ENCODE measurements at places on chromosomes 6 and 20. TPM values are rescaled to one million over a fixed set of nuclear protein-coding genes. Genes with fewer than 3 reads are reported as not detected.

MMP24OS gene
- 53.1 TPM for polyA plus RNA-seq

SYCP2 gene
- 0.76 TPM for polyA plus RNA-seq

LHFPL5 gene
- not detected for polyA plus RNA-seq

DUSP15 gene
- polyA plus RNA-seq = 5.4 TPM

OTOR gene
- not detected for polyA plus RNA-seq

CRISP2 gene
- not detected for polyA plus RNA-seq

ELOVL2 gene
- polyA plus RNA-seq = 0.49 TPM

SLC32A1 gene
- not detected for polyA plus RNA-seq

LGSN gene
- polyA plus RNA-seq = not detected

SYNDIG1 gene
- not detected for polyA plus RNA-seq

RFX6 gene
- polyA plus RNA-seq = not detected

VSX1 gene
- not detected for polyA plus RNA-seq

RAD21L1 gene
- polyA plus RNA-seq = not detected

C20orf202 gene
- not detected for polyA plus RNA-seq

PGC gene
- not detected for polyA plus RNA-seq

MEP1A gene
- not detected for polyA plus RNA-seq

SLC17A1 gene
- polyA plus RNA-seq = not detected

HLA-DRB1 gene
- polyA plus RNA-seq = not detected

TRIM31 gene
- polyA plus RNA-seq = not detected

TMEM151B gene
- polyA plus RNA-seq = 0.10 TPM

PLCB4 gene
- polyA plus RNA-seq = 7.0 TPM

ZKSCAN3 gene
- 2.6 TPM for polyA plus RNA-seq

ASF1A gene
- 5.2 TPM for polyA plus RNA-seq

SLA2 gene
- not detected for polyA plus RNA-seq

FOXF2 gene
- polyA plus RNA-seq = not detected

PLG gene
- polyA plus RNA-seq = not detected

TGM2 gene
- 676 TPM for polyA plus RNA-seq

NR2E1 gene
- not detected for polyA plus RNA-seq

CD2AP gene
- 2.3 TPM for polyA plus RNA-seq

PRSS16 gene
- 0.07 TPM for polyA plus RNA-seq

FGD2 gene
- polyA plus RNA-seq = not detected

GDAP1L1 gene
- polyA plus RNA-seq = 0.55 TPM

CLPSL1 gene
- polyA plus RNA-seq = not detected

ABHD16B gene
- polyA plus RNA-seq = not detected

EPB41L2 gene
- polyA plus RNA-seq = 1.4 TPM

BPI gene
- not detected for polyA plus RNA-seq

SLC13A3 gene
- 0.10 TPM for polyA plus RNA-seq

SLC4A11 gene
- 1.6 TPM for polyA plus RNA-seq
